Kasumi-1 (cell line): ENCODE measurements at places on chromosomes 6 and 20.

GRCh38 chr6:100923481-100924165 is 42.5 kb upstream of the ASCC3 start:
- no peak for DNase-seq

DNA sequence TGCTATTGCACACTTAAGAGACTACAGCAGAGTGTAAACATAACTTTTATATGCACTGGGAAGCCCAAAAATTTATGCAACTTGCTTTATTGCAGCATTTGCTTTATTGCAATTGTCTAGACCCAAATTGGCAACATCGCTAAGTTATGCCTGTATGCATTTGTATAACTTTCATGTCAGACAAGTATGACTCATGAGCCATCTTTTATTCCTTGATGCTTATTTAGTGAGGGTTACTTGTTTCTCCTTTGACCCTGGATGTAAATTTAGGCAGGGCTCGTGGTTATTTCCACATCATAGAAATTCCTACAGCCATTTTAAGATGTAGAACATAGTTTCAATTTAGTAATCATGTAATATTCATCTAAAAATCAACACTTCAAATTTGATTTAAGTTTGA is 130.3 kb upstream of the LY86 start:
- DNase-seq = no peak

GRCh38 chr6:18501663-18502013 is 114.5 kb downstream of the RNF144B start:
- DNase-seq = peak; percentile 72

DNA sequence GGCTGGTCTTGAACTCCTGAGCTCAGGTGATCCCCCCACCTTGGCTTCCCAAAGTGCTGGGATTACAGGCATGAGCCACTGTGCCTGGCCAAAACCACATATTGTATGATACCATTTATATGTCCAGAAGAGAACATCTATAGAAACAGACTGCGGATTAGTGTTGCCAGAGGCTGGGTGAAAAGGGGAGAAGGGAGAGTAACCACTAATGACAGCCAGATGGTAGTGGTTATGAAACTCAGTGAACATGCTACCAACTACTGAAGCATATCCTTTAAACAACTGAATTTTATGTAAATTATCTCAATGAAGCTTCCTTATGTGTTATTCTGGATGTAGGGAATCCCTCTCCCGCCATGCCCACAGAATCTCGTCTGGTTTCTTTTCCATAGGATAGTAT is 15.7 kb downstream of the SLC23A2 start:
- DNase-seq = no peak

DNA sequence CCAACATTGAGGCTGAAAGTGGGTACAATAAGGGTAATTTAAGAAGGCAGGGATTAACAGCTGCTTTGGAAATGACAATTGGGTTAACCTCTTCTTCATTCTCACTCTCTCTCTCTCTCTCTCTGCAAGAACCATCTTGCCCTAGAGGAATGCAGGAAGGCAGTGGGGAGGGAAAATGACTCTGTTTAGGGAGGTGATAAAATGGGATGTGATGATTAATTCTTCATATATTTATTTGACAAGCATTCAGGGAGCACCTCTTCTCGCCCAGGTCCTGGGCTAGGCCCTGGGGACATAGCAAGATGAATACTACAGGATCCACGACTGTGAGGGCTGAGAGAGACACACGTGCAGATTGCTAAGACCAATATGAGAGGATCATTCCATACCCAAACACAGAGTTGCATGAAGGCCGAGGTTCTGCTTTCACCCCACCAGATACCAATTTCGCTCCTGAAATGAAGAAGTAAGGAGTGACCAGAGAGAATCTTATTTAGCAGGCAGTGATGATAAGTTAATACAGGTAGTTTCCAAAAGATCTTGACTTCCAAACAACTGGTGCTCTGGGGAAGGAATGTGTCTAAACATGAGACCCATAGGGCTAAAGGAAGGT is 13.3 kb upstream of the PTPN1 start:
- DNase-seq = no peak

- no peak for DNase-seq
Observed at GRCh38 chr6:29777310-29777709, 50.3 kb upstream of the HLA-G start.

DNA sequence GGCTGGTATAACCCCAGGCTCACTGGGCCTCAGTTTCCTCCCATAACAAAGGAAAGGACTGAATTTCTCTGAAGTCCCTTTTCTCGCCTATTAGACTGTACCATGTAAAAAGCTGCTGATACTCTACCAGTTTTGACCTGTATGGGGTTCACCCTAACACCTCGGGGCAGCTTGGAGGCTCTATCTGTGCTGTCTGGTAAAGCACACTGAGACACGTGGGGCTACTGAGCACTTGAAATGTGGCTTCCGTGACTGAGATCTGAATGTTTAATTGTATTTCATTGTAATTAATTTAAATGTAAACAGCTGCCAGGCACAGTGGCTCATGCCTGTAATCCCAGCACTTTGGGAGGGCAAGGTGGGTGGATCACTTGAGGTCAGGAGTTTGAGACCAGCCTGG is 24.0 kb downstream of the BMP7 start:
- no peak for DNase-seq

DNA sequence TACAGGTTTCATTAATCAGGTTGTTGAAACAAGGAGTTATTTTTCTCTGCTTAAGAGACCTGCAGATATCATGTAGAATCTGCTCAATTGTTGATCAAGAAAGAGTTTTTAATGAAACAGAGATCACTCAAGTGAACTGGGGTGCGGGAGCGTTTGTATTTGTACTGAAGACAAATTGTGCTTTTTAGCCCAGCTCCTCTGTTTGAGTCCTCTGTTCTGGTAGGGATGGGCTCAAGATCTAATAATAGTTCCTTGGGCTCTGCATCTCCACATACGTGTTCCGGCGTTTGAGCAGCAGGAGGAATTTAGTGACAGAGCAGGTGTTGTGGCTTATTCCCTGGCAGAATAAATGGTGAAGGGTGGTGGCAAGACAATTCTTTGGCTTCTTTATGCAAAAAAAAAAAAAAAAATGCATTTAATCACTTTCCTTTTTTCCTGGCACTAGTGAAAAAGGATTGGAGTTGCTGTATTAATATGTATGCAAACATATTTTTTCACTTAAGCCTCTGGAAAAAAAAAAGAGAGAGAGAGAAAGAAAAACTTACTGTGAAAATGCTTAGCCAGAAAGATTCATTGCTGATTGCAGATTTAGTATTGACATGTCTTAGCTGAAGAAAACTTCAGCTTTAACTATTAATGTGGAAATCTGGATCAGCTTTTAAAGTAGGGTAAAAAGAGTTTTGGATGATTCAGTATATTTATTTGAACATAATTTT is 4.0 kb downstream of the CITED2 start:
- DNase-seq = peak; percentile 73

DNA sequence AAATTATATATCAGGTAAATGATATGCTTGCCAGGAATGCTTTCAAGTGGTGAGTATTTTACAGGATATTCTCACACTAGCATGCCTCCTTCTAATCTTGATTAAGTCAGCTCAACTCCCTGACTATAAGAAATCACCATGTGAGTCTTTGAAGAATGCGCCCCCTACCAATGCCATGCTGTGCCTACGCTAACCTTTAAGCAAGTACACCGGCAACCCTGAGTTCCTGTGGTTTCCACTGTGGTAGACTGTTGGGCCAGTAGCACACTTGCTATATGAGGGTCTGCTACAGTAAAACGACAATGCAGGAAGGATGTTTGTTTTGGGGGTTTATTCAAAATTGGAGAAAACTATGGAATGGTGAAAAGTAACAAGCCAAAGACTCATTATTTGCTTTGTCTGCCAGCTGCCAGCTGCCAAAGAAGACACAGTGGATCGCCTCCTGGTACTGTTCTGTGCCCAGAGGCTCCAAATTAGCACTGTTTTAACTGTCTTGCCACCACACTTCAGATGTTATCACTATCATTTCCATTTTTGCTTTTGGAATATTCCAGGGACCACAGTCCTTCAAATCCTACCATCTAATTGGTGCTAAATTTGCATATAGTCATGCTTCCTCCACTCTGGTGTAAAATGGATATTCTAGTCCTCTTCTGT is 333.5 kb downstream of the RNGTT start:
- peak; percentile 42 for DNase-seq

- DNase-seq = peak; percentile 37
Observed at GRCh38 chr20:14334306-14334930, 3.0 kb downstream of the FLRT3 start.

DNA sequence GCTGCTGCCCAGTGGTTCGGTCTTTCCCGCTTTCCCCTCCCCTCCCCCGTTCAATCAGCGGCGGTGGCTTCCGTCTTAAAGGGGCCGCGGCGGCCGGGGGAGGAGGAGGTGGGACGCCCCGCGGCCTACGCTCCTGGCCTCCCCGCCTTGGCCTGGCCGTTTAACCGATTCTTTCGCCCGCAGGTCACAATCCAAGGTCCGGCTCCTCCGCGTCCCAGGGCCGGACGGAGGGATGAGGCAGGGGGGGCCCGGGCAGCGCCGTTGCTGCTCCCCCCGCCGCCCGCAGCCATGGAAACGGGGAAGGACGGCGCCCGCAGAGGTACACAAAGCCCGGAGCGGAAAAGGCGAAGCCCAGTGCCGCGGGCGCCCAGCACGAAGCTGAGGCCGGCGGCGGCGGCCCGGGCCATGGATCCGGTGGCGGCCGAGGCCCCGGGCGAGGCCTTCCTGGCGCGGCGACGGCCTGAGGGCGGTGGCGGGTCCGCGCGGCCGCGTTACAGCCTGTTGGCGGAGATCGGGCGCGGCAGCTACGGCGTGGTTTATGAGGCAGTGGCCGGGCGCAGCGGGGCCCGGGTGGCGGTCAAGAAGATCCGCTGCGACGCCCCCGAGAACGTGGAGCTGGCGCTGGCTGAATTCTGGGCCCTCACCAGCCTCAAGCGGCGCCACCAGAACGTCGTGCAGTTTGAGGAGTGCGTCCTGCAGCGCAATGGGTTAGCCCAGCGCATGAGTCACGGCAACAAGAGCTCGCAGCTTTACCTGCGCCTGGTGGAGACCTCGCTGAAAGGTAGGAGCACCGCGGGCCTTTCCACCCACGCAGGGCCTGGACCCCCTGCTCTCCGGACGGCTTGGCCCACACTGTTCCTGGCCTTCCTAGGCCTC is 1.2 kb downstream of the STK35 start:
- DNase-seq = peak; percentile 89

DNA sequence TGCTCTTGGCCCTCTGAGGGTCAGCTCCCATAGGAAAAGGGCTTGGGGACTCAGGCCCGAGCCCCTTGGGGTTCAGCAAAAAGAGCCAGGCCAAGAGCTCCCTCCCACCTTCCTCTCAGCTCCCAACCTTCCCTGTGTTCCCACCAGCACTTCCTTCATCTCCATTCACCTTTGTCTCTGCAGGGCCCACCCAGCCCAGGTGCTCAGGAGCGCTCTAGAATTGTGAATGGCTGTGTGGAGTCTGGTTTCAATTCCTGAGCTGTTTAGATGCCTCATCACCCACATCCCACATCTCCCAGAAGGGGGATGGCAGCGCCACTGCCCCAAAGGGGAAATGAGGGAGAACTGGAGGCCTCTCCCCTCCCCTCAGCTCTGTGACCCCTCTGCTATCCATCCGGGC is 7.7 kb downstream of the GRM4 start:
- no peak for DNase-seq

GRCh38 chr6:110514818-110515217 is 38.4 kb upstream of the SLC22A16 start:
- peak; percentile 37 for DNase-seq

DNA sequence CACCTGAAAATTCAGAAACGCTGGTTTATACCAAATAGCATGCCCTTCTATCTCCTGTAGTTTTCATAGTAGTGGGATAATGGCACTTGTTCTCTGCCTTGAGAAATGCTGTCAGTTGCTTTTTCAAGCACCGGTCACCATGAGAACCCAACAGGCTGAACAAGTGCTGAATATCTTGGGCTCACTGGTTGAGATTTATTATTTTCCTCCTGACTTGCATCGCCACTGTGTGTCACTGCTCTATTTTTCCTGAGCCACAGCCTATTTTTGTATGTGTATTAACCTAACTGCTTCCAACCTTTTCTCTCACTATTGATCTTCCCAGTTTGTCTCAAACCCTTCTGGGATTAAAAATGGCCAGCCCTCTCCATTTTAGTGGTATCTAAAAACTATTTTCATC is 71.9 kb downstream of the OPN5 start:
- no peak for DNase-seq

- DNase-seq = no peak
Observed at GRCh38 chr20:57663241-57663640, 43.0 kb upstream of the ZBP1 start.

- DNase-seq = no peak
Observed at GRCh38 chr20:20783450-20783849, 71.0 kb upstream of the RALGAPA2 start.

- DNase-seq = no peak
Observed at GRCh38 chr6:80254716-80255115, 148.2 kb downstream of the BCKDHB start.

DNA sequence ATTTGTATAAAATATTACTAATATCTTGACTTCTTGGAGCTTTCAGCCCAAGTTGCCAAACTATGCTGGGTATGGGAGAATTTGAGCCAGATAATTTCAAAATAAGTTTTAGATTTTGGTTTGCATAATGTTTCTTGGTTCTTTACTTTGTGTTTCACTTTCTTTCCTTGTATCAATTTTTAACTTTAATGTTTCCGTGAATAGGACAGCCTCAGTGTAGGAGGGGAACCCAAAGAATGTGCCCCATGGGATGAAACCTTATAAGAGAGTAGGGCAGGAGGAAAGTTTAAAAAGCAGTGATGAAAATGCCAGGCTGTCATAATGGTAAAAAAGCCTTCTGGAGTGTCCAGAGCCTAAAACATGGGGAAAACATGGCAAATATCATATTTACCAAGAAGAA is 252.4 kb upstream of the IRAK1BP1 start:
- no peak for DNase-seq

- DNase-seq = no peak
Observed at GRCh38 chr20:1163653-1164052, 21.1 kb downstream of the TMEM74B start.

DNA sequence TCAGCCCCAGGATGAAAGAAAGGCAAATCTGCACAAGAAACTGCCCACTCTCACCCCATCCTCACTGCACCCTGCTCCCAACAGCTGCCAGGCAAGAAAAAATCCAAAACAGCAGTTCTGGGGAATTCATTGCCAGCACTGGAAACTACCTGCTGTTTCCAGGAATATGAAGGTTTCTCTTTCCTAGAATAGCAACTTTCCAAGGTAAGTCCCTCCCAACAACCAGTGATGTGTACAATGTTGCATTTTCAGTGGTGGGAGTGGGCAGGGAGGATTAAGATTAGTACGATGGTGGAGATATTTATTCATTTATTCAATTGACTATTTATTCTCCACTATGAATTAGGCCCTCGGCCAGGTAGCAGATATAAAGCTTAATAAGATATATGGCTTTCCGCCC is 10.2 kb upstream of the HLA-DOB start:
- DNase-seq = no peak
